ENCODE measurements at places on chromosomes 11 and 22.

- no peak for DNase-seq
Measured at GRCh38 chr22:46673205-46673604, 53.0 kb downstream of the GRAMD4 start.

GRCh38 chr22:33472462-33473344 is 414.5 kb upstream of the SYN3 start:
- DNase-seq, result no peak

DNA sequence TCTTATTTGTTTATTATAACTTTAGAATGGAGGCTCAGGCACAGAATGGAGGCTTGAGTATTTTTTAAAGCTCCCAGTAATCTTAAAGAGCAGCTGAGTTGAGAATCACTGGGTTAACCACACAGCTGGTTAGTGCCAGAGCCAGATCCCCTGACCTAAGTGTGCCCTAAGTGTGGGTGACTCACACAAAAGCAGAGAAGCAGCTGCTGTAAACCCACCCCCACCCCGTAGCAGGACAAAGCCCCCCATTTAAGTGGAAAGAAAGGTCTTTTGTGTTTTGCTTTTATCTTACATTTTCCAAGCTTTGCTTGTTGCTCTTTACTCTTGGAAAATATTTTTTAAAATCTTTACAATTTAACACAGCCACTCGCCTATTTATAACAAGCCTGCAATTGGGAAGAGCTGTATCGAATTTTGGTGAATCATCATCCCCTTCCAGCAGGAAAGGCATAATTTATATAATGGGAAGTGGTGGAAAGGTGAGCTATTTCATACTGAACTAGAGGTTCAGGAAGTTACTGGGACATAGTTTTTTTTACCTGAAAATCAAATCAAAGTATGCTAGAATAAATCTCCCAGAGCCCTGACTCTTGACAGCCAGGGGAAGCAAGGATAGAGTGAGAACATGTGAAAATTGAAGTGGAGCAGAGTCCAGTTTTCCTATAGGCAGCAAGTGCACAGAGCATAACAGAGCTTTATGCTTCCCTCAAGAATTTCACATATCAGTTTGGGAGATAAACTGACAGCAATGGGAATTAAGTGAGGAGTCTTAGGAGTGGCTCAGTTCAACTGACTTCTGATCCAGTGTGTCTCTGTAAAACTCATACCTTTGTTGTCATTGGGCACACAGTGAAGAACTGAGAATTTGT is 405.7 kb downstream of the AASDHPPT start:
- peak; percentile 6 for DNase-seq

- no peak for DNase-seq
Measured at GRCh38 chr11:77669848-77670511, 32.4 kb upstream of the CLNS1A start.

DNA sequence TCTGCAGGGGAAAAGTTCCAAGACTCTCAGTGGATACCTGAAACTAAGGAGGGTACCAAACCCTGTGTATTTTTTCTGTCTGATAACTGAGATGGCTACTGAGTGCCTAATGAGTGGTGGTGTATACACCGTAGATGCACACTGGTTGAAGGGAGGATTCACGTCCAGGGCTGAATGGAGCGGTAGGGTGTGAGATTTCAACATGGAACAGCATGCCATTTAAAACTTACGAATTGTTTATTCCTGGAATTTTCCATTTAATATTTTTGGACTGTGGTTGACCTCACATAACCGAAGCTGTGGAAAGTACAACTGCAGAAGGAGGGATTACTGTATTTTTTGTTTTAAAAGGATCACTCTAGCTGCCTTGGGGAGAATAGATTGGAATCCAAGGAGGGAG is 322.5 kb upstream of the SORL1-AS1 start:
- no peak for DNase-seq

DNA sequence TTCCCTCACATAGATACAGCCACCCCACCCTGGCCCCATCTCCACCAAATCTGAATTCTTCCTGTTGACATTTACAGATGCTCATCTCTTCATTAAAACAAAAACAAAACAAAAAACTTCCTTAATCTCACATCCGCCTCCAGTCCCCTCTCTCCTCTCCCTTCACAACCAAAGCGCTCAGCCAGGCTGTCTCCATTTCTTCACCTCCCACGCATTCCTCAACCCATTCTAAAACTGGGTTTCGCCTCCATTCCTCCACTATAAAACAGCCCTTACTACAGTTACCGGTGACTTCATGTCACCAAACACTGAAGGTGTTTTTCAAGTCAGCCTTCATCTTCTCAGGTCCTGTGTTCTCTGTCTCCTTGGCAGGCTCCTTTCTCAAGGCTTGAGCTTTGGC is 9.6 kb downstream of the BACE1-AS start:
- no peak for DNase-seq

DNA sequence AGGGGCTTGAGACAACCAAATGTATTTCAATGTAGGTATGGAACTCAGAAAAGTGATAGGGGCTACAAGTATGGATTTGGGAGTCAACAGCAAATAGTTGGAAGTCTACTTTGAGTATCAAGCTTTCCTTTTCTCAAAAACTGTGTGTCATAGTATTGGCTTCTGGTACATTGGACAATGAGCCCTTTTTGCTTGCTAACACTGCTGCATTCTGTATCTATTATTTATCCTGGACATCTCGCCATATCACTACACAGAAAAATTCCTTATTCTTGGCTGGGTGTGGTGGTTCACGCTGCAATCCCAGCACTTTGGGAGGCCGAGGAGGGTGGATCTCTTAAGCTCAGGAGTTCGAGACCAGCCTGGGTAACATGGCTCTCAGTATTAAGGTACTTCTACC is 18.4 kb downstream of the CYP2R1 start:
- no peak for DNase-seq

- DNase-seq, result no peak
Measured at GRCh38 chr11:69705351-69705811, 1.6 kb upstream of the FGF19 start.

DNA sequence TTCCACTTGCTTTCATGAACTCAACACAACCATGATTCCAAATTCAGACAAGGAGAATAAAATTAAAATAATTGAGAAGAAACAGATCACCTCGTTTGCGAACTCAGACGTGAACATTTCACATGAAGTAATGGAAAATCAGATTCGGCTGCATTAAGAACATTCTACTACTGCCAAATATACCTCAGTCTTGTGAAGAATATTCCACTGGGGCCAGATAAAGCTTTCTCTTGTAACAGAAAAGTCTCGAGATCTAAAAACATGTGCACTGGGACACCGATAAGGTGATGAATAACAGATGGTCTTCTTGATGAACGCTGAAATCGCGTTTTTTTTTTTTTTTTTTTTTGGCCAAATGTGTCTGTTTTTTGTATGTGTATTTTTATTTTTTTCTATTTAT is 761.1 kb downstream of the BRD1 start:
- no peak for DNase-seq

DNA sequence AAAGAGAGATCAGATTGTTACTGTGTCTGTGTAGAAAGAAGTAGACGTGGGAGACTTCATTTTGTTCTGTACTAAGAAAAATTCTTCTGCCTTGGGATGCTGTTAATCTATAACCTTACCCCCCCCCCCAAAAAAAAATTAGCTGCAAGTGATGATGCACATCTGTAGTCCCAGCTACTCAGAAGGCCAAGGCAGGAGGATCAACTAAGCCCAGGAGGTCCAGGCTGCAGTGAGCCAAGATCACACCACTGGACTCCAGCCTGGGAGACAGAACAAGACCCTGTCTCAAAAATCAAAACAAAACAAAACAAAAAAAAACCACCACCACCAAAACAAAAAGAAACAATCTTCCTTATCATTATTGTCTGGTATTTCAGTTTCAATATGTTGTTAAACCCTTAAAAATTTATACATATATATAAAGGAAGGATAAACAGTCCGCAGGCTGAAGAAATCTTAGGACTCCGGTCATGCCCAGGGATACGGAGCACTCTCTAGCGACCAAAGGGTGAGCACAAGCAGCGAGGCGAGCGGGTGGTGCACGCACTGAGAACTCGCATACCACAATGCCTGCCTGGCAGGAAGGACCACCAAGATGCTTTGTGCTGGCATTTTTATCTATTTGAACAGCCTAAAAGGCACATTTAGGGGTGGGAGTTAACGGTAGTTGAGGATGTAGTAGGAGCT is 6.4 kb downstream of the POLDIP3 start:
- peak; percentile 35 for DNase-seq

DNA sequence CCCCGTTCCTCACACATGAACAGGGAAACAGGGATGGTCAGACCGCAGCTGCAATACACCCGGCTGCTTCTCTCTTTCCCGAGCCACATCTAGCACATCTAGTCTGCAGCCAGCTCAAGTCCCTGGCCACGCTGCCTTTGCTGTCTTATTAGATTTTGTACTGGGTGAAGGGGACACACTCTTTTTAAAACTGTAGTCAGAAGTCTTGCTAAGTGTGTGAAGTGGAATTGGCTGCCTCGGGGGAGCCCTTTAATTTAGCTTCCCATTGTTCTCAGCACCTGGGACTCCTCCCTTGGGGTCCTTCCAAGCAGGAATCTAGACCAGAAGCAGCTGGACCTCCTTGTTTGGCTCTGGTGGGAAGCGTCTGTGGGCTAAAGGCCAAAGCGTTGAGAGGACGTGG is 420.0 kb downstream of the CTTN start:
- no peak for DNase-seq

DNA sequence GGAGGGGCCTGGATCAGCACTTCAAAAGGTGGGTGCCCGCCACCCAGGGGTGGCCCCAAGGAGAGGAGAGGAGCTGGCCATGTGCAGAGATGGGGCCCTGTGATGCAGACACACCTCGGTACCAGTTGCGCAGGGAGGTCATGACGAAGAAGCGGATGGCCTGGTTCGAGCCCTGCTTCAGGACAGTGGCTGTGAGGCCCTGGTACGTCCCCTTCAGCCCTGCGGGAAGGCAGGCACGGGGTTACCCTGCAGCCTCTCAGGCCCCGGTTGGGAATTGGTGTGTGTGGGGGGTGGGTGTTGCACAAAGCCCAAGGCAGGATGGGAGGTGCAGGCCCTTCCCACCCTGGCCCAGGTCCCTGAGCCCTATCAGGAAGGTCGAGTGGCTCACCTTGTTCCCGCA is 1.8 kb downstream of the SLC25A1 start:
- DNase-seq, result no peak

- no peak for DNase-seq
Measured at GRCh38 chr22:19117111-19117512, 5.1 kb downstream of the DGCR2 start.

DNA sequence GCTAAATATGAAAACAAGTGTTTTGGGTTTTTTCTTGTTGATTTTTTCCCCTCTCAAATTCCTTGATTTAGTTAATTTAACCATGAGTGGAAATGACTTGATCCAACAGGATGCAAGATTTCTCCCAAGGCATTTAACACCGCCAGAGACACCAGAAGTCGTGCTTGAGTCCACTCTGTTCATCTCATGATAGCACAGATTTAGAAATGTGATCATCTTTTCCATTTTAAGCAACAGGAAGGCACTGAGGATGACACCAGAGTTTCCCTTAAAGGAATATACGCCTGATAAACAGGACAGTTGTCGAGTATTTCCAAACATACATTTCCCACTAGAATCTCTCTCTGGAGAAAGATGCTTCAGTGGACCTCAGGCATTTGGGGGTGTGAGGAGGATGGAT is 318.7 kb downstream of the CADM1 start:
- no peak for DNase-seq

DNA sequence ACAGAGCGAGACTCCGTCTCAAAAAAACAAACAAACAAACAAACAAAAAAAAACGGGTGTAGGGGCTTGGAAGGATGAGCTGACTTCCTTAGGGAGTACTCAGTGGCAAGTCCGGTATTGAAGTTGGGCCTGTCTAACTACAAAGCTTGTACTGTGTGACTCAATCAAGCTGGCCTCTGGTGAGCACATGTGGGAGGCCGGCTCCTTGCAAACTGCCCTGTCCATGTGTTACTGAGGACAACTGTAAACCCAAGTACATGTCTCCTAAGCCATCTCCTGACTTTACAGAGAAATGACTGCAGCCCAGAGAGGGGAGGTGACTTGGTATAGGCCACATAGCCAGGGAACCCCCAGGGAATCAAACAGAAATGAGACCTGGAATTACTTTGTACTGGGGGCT is 11.6 kb downstream of the RIBC2 start:
- DNase-seq, result no peak

GRCh38 chr22:41857155-41857859 is 24.4 kb downstream of the SREBF2 start:
- no peak for DNase-seq

DNA sequence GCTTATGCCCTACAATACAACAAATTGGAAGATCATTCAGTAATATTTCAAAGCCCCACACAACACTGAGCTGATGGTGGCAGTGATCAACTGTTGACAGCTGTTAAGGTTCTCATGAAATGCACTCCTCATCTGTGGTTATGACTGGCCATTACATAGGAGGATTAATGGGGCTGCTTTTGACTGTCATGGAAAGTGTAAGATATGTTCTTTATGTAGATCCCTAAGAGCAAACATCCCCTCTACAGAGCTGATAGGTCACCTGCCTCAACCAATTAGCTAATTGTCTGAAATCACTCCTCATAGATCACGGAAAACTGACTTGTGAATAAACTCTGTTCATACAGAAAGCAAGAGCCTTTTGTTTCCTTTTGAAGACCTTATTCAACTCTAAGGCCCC is 78.1 kb downstream of the GAB2 start:
- no peak for DNase-seq

- DNase-seq, result no peak
Measured at GRCh38 chr22:26045051-26045450, 124.2 kb upstream of the SEZ6L start.

DNA sequence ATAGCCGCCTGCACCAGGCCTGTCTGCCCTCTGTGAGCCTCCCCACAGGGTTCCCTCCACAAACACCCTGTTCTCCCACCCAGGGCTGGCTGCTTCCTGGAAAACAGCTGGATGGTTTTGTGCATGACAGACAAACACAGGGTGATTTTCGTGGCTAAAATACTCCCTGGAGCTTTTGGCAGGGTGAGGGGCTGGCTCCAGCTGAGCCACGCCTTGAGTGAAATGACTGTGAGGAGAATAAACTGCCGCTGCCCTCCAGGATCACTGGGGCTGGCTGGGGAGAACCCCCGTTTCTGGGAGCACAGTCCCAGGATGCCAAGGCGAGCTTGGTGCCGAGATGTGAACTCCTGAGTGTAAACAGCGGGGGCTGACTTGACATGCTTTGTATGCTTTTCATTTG is 20.3 kb upstream of the PPP6R3 start:
- no peak for DNase-seq

- DNase-seq, result no peak
Measured at GRCh38 chr11:2913019-2913431, 16.2 kb downstream of the PHLDA2 start.

- no peak for DNase-seq
Measured at GRCh38 chr11:95680169-95680929, 109.2 kb downstream of the FAM76B start.

DNA sequence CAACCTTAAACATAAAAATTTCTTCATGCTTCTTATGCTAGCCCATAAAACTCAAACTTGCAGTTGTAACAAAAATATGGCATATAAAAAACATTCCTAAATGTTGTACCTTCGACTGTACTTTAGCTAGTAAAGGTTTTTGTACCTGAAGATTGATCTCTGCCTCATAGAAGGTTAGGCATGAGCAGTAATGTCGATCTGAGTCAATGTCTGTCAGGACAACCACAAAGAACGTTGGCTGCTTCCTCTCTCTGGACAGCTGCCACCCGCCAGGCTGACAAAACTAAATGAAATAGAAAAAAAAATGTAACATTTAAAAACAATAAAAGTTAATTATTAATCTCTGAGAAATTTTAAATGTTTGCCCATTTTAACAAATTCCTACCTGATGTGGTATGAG is 251.3 kb downstream of the SBF2 start:
- no peak for DNase-seq

All from nucleus accumbens (tissue), 56 donors.